Camera-type eye (tissue), 1 donor: ENCODE measurements at places on chromosomes 7 and 10. TPM values are rescaled to one million over a fixed set of nuclear protein-coding genes. Genes with fewer than 3 reads are reported as not detected.

TMEM184A gene
- total RNA-seq, result 3.5 TPM

CHAT gene
- 1.8 TPM for total RNA-seq

FRMD4A gene
- 103 TPM for total RNA-seq

CPA1 gene
- total RNA-seq, result 0.66 TPM

EEF1AKMT2 gene
- 46.9 TPM for total RNA-seq

ITIH5 gene
- 49.9 TPM for total RNA-seq

LRRC18 gene
- not detected for total RNA-seq

CYP3A5 gene
- total RNA-seq, result 4.6 TPM

FGFR2 gene
- 77.5 TPM for total RNA-seq

CDK6 gene
- 69.9 TPM for total RNA-seq
